ENCODE measurements at places on chromosomes 1 and 21.

GRCh38 chr21:26747216-26747615 is 98.0 kb downstream of the ADAMTS1 start:
- DNase-seq, result no peak
- no peaks in the 10 kb centered on the region for H3K36me3 ChIP-seq
- no peak overlapping the region for H3K4me3 ChIP-seq
- no peak overlapping the region for H3K27ac ChIP-seq
- H3K4me1 ChIP-seq, result no peaks in the 10 kb centered on the region

DNA sequence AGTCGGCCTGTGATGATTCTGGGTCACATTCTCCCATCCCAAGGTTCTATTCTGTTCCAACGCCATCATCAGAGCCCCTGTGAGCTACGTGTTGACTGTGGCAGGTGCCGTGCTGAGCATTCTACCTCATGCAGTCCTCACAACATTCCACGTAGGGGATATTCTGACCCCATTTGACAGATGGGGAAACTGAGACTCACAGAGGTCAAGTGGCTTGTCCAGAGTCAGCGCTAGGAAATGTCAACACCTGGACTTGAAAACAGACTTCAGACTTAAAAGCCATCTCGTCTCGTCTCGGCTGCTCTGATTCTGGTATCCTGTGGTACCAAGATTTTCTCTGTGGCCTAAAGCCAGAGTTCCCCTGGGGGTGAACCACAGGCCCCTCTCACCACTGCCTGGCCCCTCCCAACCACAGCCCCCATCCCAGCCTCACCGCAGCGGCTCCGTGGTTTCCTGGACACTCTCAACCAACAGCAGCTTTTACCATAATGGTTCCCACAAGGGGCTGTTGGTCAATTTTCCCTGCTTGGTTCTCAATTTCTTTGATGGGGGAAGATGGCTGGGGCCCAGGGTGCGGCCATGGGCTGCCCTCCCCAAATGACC is 39.6 kb downstream of the SDC3 start:
- no peak overlapping the region for H3K4me3 ChIP-seq
- H3K27me3 ChIP-seq, result no peaks in the 10 kb centered on the region
- H3K4me1 ChIP-seq, result no peaks in the 10 kb centered on the region
- DNase-seq, result no peak
- H3K36me3 ChIP-seq, result no peaks in the 10 kb centered on the region

DNA sequence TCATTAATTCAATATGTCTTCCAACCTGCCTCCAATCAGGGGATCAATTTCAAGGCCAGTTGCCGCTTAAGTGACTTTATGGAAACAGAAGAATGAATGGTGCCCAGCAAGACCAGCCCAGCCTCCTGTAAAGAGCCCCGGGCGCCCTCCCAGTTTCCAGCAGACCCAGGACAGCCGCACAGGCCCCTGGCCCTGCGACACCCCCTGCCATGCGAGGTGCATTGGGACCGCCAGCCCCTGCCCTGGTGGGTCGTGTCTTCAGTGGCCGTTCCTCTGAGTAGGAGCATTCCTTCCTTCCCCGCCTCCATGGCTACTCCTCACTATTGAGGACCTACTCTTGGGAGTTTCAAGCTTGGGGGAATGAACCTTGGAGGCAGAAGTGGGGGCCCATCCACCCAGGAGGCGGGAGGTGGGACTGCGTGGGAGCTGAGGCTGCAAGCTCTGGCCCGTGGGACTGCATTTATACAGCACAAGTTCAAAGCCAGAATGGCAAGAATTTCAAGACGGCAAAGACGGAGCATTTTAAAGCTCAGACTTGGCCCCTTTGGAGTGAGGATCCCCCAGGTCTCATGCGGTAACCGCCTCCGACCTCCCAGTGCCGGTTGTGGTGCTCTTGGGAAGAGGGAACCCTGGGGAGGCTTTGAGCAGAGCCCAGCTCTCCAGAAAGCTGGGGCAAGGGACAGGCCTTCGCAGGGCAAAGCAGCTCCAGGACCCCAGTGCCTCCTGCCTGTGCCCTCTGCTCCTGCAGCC is 73.1 kb upstream of the ACTRT2 start:
- DNase-seq, result no peak
- no peak overlapping the region for H3K4me3 ChIP-seq
- H3K4me1 ChIP-seq, result peaks cover 5% of the 10 kb centered on the region
- H3K36me3 ChIP-seq, result no peaks in the 10 kb centered on the region
- no peak overlapping the region for H3K27ac ChIP-seq

GRCh38 chr1:208542309-208542708 is 298.1 kb upstream of the PLXNA2 start:
- no peaks in the 10 kb centered on the region for H3K36me3 ChIP-seq
- H3K27ac ChIP-seq, result no peak overlapping the region
- no peak for DNase-seq
- H3K4me3 ChIP-seq, result no peak overlapping the region
- no peaks in the 10 kb centered on the region for H3K4me1 ChIP-seq

- no peaks in the 10 kb centered on the region for H3K4me1 ChIP-seq
- H3K27ac ChIP-seq, result no peak overlapping the region
- no peak overlapping the region for H3K4me3 ChIP-seq
- no peaks in the 10 kb centered on the region for H3K36me3 ChIP-seq
- no peaks in the 10 kb centered on the region for H3K27me3 ChIP-seq
- no peak for DNase-seq
Observed at GRCh38 chr1:157199421-157199755, 61.2 kb upstream of the ETV3 start.

DNA sequence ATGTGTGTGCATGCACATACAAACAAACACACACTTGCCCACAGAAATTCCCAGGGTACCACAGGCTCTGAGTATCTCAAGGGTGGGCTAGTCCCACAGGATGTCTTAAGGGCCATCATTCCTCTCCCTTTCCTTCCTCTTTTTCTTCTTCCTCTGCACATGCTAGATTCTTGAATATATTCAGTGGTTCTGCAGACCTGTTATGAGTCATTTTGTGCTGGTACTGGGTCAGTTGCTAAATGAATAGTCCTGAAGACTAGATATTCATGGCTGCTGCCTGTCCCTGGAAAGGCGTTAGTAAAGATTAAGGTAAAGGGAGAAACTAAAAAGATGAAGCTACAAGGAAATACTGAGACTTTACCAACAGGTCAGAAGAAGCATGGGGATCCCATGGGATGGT is 256.7 kb upstream of the KIAA0040 start:
- DNase-seq, result no peak
- no peak overlapping the region for H3K27ac ChIP-seq
- no peaks in the 10 kb centered on the region for H3K36me3 ChIP-seq
- H3K4me3 ChIP-seq, result no peak overlapping the region

GRCh38 chr1:206915030-206915735 is 6.6 kb downstream of the FCMR start:
- no peak overlapping the region for H3K4me3 ChIP-seq
- H3K27ac ChIP-seq, result no peak overlapping the region
- no peaks in the 10 kb centered on the region for H3K27me3 ChIP-seq
- no peaks in the 10 kb centered on the region for H3K4me1 ChIP-seq
- H3K36me3 ChIP-seq, result no peaks in the 10 kb centered on the region
- DNase-seq, result no peak

DNA sequence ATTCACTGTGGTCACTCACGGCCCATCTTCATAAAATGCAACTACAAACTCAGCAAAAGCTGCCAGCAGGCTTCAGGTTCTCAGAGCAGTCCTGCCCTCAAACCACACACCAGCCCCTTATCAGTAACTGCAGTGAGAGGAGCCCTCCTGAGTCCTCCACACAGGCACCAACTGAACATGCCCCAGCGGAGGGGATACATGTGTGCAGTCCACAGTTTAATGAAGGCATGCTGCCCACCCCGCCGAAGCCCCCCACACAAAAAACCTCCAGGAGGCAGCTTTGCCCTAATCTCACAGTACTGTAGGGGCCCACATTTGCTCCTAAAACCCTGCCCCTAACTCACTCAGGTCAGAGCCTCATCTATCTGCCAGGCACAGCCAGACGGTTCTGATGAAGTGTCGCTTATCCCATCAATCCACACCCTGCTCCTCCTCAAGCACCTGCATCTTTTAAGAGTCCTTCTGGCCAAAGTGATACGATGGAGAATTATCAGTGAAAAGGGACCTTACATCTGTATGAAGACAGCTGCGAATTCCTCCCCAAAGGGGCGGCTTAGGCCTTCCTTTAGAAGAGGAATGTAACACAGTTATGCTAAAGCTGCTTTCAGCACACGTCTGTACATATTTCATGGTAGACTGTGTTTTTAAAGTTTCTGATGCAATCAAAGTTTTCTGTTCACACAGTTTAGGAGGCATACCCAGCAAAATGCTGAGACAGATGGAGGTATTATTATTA is 3.5 kb downstream of the ABCB10 start:
- no peaks in the 10 kb centered on the region for H3K36me3 ChIP-seq
- peaks cover 37% of the 10 kb centered on the region for H3K4me1 ChIP-seq
- peak overlapping the region; percentile 9 for H3K27ac ChIP-seq
- H3K27me3 ChIP-seq, result no peaks in the 10 kb centered on the region
- no peak for DNase-seq
- H3K4me3 ChIP-seq, result no peak overlapping the region

GRCh38 chr21:16330082-16330907 is 600.5 kb downstream of the USP25 start:
- H3K27me3 ChIP-seq, result no peaks in the 10 kb centered on the region
- H3K36me3 ChIP-seq, result no peaks in the 10 kb centered on the region
- H3K4me1 ChIP-seq, result no peaks in the 10 kb centered on the region
- H3K4me3 ChIP-seq, result no peak overlapping the region
- DNase-seq, result peak; percentile 83

GRCh38 chr1:184409011-184409410 is 22.2 kb downstream of the C1orf21 start:
- no peak overlapping the region for H3K27ac ChIP-seq
- H3K4me1 ChIP-seq, result peaks cover 5% of the 10 kb centered on the region
- H3K4me3 ChIP-seq, result no peak overlapping the region
- H3K36me3 ChIP-seq, result no peaks in the 10 kb centered on the region
- DNase-seq, result no peak

DNA sequence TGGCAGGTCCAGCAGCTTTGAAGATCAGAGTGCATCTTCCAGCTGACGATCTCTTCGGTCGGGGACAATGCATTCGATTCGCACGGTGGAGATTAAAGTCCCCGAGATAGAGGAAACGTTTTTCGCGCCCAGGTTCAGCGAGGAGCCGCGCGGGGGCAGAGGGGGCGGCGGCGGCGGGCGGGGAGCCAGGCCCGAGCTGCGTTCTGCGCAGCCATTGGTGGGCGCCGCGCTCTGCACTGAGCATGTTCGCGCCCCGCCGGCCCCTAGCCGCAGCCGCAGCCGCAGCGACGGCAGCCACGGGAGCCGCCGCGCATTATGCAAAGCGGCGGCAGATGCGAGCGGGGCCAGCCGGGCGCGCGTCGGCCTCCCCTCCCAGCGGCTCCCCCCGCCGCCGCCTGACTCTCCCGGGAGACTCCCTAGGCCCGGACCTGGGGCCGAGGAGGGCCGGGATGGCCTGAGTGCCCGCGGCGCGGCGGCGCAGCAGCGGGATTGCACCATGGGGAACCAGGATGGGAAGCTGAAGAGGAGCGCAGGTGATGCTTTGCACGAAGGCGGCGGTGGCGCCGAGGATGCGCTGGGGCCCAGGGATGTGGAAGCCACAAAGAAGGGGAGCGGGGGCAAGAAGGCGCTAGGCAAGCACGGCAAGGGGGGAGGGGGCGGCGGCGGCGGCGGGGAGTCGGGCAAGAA is at the start of gene FMN2:
Gene FMN2, plus strand, starts transcription at position 270 of the 687 bp plus-strand sequence. Its CDS starts 227 bp downstream, at position 497.
- no peak for DNase-seq
- H3K27ac ChIP-seq, result no peak within 1 kb of the TSS
- no peaks in the 10 kb centered on the region for H3K36me3 ChIP-seq

DNA sequence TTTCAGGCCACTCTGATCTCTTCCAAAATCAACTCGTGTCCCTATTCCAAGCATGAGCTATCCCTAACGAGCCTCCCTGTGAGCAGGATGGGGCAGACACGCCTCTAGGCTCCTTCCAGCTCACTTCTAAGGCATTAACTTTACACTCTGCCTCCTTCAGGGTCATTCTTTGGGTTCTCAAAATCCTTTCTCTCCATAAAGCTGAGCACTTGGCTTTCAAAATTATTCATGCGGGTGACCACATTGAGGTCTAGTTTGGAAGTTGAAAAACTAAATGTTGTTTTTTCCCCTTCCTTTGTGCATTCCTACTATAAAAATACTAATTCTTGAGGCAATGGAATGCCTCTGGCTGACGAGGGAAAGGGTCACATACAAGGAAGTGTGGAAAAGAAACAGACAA is 33.5 kb upstream of the BMP8B start:
- H3K27ac ChIP-seq, result no peak overlapping the region
- H3K27me3 ChIP-seq, result no peaks in the 10 kb centered on the region
- H3K4me1 ChIP-seq, result peaks cover 7% of the 10 kb centered on the region
- DNase-seq, result no peak

- H3K27ac ChIP-seq, result peak overlapping the region; percentile 26
- H3K36me3 ChIP-seq, result peaks cover 32% of the 10 kb centered on the region
- H3K4me3 ChIP-seq, result no peak overlapping the region
- no peaks in the 10 kb centered on the region for H3K27me3 ChIP-seq
Observed at GRCh38 chr1:182600745-182601415, 3.3 kb downstream of the RGS16 start.

DNA sequence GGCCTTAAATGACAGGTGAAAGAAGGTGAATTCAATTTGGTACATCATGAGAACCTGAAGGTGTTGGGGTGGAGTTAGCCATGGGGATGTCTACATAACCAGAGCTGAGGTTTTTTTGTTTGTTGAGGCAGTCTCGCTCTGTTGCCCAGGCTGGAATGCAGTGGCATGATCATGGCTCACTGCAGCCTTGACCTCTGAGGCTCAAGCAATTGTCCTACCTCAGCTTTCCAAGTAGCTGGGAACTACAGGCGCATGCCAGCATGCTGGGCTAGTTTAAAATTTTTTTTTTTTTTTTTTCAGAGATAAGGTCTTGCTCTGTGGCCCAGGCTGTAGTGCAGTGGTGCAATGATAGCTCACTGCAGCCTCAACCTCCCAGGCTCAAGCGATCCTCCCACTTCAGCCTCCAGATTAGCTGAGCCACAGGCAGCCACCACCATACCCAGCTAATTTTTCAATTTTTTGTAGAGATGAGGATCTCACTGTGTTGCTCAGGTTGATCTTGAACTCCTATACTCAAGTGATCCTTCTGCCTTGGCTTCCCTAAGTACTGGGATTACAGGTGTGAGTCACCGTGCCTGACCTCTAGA is 1.9 kb upstream of the MPZ start:
- H3K4me1 ChIP-seq, result peaks cover 39% of the 10 kb centered on the region
- no peak for DNase-seq
- H3K27me3 ChIP-seq, result no peaks in the 10 kb centered on the region
- no peak overlapping the region for H3K4me3 ChIP-seq
- no peaks in the 10 kb centered on the region for H3K36me3 ChIP-seq
- H3K27ac ChIP-seq, result no peak overlapping the region

GRCh38 chr1:114130846-114131525 is 22.7 kb downstream of the SYT6 start:
- H3K36me3 ChIP-seq, result no peaks in the 10 kb centered on the region
- no peaks in the 10 kb centered on the region for H3K4me1 ChIP-seq
- no peak overlapping the region for H3K4me3 ChIP-seq
- DNase-seq, result no peak

GRCh38 chr1:9760824-9761223 is 62.9 kb downstream of the CLSTN1 start:
- DNase-seq, result no peak
- H3K27me3 ChIP-seq, result no peaks in the 10 kb centered on the region
- H3K4me1 ChIP-seq, result peaks cover 24% of the 10 kb centered on the region
- H3K4me3 ChIP-seq, result no peak overlapping the region
